ENCODE measurements at places on chromosomes 7 and 10. TPM values are rescaled to one million over a fixed set of nuclear protein-coding genes. Genes with fewer than 3 reads are reported as not detected.

The MYO3A gene
- not detected for total RNA-seq

The GPRIN2 gene
- not detected for total RNA-seq

The HECW1 gene
- not detected for total RNA-seq

The ADAM12 gene
- 0.31 TPM for total RNA-seq

GRCh38 chr7:22998519-22998896 is 15.4 kb downstream of the HYCC1 start:
- DNase-seq: no peak

- DNase-seq: no peak
Measured at GRCh38 chr7:24653316-24654085, 80.2 kb downstream of the PALS2 start.

- no peak for DNase-seq
Measured at GRCh38 chr10:49618821-49619220, 5.0 kb downstream of the CHAT start.

All from CD8-positive, alpha-beta memory T cell (primary cell).